Kidney tubule cell (primary cell): ENCODE measurements at places on chromosomes 12 and 14.
A peak's percentile ranks its signal among the peaks of the same experiment; 100 is the strongest.

DNA sequence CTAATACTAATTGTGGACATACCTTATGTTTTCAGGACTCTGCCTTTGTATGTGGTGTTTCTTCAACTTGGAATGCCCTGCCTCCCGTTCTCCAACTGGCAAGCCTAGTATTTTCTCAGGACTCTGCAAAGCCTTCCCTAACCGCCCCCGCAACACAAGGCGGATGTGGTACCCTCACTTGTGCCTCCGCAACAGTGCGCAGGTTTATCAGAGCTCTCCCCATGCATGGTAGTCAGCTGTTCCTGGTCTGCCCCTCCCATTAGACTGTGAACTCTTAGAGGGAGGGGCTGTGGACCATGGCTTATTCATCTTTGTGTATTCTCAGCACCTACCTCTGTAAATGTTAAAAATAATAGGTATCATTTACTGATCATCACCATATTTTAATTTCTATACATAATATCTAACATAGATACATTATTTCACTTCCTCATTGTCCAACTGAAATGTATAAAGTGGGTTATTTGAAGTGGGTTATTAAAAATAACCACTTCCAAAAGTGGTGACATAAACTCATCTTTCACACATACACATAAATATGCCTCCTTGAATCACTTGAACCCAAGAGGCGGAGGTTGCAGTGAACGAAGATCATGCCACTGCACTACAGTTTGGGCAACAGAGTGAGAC, 9.0 kb downstream of the LPAR5 start:
- DNase-seq = no peak

DNA sequence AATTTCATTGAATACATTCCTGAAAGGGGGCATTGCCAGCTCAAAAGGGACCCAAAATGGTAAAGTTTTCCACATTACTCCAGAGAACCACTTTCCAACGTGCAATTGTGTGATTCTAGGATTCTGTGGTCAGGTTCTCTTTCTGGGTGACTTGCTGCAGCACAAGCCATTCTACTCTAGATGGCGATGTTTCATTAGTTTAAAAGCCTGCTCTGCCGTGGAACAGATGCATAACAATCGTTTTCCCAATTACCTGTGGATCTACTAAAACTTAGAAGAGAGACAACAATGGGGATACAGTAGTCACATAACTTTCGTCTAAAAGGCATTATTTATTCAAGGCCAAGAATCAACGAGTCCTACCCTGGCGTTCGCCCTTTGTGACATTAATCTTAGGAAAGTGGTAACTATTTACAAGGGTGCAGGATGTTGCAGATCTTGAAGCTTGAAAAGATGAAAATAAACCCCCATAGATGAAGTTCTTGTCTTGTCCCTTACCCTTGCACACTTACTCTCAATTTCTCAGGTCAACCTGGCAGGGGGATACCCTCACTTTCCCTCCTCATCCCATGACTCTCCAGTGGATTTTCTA, 400.9 kb downstream of the SNAPC1 start:
- DNase-seq = peak; percentile 46

GRCh38 chr12:52438305-52439301, 4.4 kb upstream of the KRT75 start:
- no peak for DNase-seq

GRCh38 chr12:28585146-28585545, 394.9 kb downstream of the CCDC91 start:
- DNase-seq = no peak

GRCh38 chr14:99946652-99947489, 118.4 kb upstream of the EVL start:
- DNase-seq = peak; percentile 18

DNA sequence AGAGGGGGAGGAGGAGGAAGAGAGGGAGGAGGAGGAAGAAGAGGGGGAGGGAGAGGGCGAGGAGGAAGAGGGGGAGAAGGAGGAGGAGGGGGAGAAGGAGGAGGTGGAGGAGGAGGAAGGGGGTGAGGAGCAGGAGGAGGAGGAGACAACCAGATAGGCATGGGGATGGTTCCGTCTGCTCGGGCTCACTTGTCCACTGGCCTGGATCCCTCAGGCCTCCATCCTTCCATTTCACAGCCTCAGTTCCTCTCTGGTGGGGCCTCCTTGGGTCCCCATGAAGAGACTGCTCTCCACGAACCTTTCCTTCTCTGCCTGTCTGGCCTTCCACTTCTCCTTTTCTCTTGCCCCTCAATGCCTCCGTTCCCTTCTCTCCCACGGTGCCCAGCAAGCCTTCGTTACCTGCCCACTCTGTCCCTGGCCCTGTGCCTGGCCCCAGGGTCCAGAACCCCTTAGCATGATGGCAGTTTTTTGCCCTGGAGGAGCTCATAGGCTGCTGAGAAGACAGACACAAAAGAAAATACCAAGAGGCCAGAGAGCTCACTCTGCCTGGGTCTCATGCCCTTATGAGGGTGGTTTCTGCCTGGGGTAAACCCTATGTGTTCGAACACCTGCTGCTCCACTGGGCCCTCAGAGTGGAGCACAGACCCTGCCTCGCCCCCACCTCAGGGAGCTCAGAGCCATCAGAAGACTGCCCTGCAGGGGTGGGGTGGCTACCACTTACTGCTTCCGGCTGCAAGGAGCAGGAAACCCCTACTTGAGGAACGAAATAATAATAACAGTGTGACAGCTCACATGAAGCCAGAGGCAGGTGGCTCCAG, 11.7 kb upstream of the CACNA2D4 start:
- no peak for DNase-seq

- no peak for DNase-seq
These were observed 5.3 kb downstream of the FAM161B start for GRCh38 chr14:73944432-73945158.

GRCh38 chr14:106657460-106657859, 1131.1 kb downstream of the TMEM121 start:
- DNase-seq = no peak

DNA sequence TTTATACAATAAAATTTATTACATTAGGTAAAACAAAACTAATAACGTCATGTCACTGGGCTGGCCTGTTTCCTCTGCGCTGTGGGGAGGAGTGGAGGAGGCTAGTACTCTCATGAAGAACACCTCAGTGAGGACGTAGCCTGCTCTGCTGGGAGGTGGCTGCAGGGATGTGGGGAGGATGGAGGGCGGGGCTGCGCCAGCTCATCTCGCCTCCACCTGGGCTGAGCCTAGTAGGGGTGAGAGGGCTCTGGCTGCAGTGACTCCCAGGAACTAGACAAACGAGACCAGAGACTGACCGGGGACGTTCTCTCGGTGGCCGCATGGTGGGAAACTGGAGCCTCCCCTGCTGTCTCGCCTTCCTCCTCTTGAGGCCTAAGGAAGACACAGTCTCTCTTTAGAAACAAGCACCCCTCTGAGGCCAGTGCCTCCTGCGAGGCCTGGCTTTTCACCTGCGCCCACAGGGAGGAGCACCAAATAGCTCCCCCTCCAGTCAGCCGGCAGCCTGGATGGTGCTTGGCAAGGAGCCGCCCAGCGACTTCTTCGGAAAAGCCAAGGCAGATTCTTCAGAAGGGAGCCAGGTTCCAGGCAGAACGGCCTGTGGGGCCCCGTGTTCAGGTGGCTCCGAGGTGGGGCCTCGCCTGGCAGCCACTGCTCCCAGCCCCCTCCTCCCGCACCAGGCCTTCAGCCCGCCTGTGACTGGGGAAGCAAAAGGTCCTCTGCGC, 62.4 kb downstream of the PLEKHG3 start:
- DNase-seq = no peak

DNA sequence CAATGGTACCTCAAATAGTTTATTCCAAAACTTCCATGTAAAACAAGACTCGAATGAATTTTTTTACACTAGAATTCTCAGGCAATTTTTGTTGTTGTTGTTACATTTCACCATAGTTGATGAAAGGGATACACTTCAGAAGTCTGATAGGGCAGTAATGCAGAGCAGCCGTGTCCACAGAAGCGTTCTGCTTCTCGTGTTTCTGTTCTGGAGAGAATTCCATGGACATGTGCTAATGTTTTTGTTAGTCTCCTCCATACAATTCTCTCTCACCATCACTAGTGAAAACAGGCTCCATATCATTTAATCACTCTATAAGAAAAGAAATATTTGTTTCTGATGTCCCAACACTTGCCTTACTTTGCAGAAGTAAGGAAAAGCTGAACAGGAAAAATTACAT, 606.1 kb downstream of the SLC16A7 start:
- no peak for DNase-seq

DNA sequence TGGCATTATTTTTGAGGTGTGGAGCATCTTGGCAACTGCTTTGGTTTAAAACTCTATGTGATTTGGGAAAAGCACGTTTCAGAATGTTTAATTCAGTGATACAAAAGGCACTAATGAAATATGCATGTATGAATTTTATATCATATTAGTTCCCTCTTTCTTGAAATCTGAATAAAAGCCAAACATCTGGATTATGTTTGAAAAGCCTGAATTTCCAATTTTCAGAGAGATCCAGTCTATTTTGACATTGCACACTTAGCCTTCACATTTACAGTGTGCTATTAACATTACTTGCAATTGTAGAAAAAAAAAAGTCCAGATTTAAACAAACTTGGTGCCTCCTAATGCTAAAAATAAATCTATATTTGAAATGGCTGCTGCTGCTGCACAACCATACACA, 219.1 kb upstream of the NPAS3 start:
- no peak for DNase-seq

GRCh38 chr12:98699586-98699985, 54.5 kb downstream of the APAF1 start:
- no peak for DNase-seq

GRCh38 chr14:74636424-74637177, 24.6 kb upstream of the LTBP2 start:
- no peak for DNase-seq

GRCh38 chr14:27688841-27689444, 1077.6 kb upstream of the FOXG1 start:
- DNase-seq = no peak

- no peak for DNase-seq
These were observed 237.3 kb downstream of the CCDC59 start for GRCh38 chr12:82120901-82121300.

DNA sequence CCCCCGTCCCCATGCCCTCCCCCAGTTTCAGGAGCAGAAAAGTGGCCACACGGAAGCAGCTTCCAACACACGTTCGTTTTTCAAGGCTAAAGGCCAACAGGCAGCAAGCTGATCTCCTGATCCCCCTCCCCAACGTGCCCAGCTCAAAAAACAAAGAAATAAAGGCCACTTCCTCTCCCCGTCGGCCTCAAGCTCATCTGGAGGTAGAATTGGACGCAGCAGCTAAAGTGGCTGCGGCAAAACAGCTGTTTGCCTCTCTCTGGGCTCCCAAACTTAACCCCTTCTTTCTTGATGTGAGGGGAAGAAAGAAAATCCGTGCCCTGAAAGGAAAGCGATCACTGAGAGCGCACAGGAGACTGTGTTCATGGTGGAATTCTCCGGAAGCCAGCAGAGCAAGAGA, 66.3 kb downstream of the SCARB1 start:
- no peak for DNase-seq

DNA sequence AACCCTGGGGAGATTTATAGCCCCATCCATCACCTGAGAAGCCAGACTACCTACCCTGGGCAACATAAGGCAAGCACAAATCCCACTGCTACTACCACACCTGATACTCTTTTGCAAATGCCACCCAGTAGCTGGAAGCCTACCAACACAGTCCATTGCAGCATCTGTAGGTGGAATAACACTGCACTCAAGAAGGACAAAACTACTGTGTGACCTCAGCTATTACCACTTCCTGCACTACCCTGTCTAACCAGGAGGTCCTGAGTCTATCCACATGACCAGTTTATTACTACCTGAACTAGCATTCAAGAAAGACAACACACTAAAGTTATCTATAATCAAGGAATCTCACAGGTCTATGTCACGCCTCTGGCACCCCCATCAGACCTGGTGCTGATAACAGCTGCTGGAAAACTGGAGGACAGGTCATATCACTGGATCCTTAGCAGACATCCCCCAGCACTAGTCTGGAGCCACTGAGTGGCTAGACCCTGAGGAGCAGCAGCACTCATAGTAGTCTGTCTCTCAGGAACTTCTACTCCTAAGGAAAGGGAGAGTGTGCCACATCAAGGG, 2.9 kb upstream of the CLEC1A start:
- DNase-seq = no peak

DNA sequence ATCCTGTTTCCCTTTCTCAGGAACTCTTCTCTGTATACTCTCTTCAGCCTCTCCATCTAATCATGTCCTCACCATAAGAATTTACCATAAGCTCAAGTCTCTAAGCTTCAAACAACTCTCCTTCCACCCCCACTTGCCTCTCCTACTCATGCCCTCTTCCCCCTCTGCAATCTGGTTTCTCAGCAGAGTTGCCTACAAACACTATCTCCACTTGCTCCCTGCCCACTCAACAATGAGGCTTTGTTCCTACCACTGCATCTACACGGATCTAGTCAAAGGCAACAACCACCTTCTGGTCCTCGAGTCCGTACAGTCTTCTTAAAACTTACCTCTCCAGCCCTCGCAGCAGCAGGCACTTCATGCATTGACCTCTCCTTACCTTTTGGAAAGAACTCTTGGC, 17.2 kb upstream of the FBLN5 start:
- DNase-seq = no peak

GRCh38 chr14:72902801-72903530, 9.1 kb upstream of the DPF3 start:
- peak; percentile 63 for DNase-seq

DNA sequence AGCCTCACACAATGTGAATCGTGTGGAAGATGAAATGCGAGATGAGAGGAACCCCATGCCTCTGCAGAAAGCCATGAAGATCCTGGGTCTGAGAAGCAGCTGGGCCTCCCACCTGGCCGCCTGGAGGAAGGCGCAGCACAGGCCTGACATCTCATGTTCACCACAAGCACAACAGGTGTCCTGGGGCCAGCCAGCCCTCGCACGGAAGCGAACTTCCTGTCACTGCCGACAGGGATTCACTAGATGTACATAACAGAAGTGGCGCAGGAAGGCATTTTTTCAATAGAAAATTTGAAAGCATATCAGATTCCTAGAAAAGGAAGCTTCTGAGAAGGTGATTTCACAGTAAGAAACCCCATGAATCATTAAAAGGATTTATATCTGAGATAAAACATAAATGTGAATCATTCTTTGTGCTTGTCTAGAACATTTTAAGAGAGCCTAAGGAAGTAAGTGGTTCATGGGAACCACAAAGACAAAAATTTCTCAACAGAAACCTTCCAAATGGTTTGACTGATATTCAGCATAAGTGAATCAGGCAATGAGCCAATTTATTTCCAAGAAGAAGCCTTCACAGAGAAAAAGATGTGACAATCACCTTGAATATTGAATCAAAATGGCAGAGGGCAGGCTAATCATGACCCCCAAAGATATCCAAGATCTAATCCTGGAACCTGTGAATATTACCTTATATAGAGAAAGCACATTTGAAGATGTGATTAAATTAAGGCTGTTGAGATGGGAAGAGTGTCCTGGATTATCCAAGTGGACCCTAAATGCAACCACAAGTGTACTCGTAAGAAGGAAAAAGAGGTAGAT, 311.9 kb downstream of the DUSP6 start:
- DNase-seq = no peak

GRCh38 chr14:102805371-102805891, 28.2 kb downstream of the TRAF3 start:
- DNase-seq = peak; percentile 93

DNA sequence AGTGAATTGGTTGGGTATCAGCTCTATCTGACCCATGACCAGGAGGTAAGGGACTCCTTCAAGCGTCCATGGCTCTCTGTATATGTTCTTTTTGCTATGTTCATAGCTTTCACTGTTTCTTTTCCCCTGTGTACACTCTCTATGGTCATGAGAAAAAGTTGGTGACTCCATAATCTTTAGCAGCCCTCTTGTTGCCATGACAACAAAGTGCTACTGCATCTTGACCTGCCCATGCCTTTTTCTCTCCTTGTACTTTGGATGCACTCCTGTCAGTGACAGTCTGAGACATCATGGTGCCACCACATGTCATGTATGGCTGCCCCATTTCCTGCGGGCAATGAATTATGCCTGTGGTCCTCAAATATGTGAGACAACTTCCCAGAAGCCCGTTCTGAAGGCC, 280.2 kb downstream of the TMEM121 start:
- DNase-seq = no peak
